NCI-H1436 treated with DMSO at 0.1 percent for 48 hours (cell line): ENCODE measurements at places on chromosomes 2 and 18.

DNA sequence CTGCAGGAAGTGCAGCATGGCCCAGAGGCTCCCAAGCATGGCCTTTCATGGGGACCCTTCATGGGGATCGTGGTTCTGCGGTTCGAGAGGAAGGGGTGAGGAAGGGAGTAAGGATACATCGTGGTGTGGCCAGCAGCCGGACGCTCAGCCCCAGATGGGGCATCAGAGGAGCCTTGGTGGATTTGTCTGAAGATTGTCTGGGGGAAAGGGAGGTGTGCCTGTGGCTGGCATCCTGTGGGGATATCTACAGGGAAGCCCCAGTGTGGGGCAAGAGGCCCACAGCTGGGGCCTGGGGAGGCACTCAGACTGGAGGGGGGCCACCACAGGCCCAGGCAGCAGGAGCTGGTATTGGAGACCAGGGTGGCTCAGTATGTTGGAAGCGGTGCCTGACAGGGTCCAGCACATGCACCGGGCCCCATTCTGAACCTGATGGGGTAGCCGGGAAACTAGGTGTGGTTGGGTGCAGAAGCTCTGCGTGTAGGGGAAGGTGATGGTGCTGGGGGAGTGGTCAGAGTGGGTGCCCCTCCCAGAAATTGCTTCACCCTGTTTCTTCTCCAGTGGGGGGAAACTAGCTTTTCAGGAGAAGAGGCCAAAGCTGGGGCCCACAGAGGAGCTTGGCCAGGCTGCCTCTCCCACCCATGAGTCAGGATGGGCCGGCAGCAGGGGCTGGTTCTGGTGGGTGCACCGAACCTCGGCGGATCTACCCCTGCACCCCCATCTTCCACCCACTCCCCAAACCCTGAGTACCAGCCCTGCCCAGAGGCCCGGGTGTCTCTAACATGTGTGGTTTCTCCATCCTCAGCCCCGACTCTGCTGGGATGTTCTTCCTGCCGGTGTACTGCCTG lies 274.4 kb upstream of the HDAC4 start:
- DNase-seq, result no peak

GRCh38 chr18:2655178-2655953 lies at the start of gene SMCHD1:
TSS of gene SMCHD1 (plus strand) at chr18:2655726. CDS start at chr18:2656076, 350 bp downstream.
- no peak for DNase-seq

DNA sequence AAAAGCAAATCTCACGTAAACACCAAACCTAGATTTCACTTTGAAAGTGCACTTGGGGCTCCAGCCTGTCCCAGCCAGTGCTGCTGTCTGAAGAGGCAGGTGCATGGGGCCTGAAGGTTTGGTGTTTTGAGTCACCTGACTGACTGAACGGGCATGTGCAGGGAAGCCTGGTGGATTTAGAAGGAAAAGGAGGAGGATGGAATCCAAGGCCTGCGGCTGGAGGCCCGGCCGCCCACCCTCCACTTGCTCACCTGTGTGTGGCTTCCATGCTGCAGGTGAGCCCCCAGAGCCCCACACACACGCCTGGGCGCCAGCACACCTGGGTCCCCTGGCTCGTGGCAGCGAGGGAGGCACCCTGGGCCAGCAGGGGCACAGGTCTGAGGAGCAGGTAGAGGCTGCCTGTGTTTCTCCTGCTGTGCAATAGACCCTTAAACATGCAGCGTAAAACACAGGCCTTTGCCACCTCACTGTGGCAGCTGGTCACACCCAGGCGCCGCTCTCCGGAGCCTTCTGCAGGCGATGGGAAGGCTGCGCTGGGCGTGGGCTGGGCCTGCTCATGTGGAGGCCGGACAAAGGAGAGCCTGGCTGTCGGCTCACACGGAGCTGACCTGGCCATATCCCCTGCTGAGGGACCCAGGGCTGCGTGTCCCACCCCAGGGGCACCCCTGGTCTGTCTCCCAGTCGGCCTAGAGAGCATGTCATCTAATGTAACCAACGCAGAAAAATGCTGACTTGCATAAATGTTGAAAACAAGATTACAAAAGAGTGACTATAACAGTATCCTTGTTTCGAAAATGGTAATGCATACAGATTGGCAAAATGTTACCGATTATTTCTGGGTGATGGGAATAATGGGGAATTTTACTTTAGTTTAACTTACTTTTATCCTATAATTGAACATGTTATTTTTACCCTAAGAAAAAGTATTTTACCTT lies 71.3 kb downstream of the TMEM18 start:
- no peak for DNase-seq

DNA sequence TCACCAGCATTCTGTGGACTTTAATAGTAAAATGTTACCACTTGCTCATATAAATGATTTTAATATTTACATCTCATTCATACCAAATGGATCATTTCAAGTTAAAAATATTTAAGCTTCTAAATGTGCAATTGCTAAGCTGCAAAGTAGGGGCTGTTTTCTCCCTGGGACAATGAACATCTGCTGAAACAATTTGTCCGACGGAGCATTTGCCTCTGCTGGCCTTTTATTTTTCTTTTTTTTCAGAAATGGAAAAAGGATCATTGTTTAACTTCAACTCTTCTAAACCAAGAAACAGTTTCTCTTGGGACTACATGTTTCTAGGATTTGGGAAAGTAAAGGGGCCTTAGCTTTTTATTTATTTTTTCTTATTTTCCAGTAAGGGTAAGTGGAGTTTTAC lies 43.8 kb upstream of the ITPRID2 start:
- DNase-seq, result no peak

- no peak for DNase-seq
Measured at GRCh38 chr2:78676921-78677696, 348.4 kb upstream of the REG3G start.

DNA sequence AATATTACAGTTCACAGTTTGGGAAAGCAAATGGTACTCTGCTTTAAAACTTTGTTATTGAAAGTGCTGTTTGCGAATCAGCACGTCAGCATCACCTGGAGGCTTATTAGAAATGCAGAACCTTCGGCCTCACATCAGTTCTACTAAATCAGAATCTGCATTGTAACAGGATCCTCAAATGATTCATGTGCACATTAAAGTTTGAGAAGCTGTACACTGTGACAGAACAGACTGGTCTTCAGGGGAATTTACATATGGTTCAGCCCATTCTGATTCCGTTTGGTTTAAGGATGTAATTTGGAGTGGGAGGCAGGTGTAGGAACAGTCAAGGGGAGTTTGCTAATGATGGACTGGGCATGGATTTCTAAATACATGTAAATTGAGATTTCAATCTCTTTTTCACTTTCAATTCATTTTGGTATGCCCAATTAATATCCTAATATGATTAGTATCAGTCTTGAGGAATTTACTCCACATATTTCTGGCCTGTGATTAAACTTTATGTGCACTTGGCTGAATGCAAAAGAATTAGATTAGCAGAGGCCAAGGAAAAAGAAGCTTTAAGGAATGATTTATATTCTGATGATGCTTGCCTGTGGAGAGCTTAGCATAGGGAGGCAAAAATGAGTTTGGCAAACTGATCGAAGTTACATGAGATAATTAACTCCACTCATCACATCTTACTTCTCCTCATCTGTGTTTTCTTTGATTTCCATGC lies 248.8 kb downstream of the XIRP2 start:
- no peak for DNase-seq
